ENCODE measurements at places on chromosomes 12 and 14. TPM values are rescaled to one million over a fixed set of nuclear protein-coding genes. Genes with fewer than 3 reads are reported as not detected.
A peak's percentile ranks its signal among the peaks of the same experiment; 100 is the strongest.

DNA sequence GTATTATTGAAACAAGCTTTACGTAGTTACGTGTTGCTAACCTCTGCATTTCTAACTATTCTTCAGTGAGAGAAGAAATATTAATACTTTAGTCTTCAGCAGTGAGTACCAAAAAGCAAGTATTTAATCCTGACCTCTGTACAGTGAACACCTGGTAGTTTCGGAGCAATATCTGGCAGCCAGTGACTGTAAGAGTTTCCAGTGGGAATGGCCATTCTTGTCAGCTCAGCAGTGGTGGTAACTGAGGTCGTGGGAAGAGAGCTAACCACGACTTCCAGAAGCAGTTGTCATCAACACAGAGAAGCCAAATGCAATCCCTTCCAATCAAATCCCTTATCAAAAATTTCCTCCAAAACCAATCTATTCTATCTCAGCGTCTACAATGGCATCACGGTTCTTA is 1500.2 kb upstream of the FLRT2 start:
- no peak for DNase-seq

DNA sequence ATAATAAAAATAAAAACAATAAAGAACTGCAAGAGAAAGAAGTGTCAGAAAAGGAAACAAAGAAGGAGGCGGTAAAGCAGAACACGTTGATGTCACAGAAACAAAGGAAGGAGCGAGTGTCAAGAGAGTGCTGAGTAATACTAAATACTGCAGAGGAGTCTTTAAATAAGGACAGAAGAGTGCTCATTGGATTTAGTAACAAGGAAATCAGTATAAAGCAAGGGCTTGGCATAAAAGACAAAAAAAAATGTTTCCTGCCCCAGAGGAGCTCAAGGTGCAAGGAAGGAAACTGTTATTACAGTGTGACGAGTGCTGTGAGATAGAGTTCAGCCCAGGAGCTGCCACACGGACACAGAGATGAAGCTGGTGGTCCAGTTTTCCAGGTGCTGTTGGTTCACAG is 8.4 kb upstream of the TUBA1A start:
- DNase-seq: no peak

Gene SOX5
- polyA plus RNA-seq: 1.9 TPM

GRCh38 chr14:51019089-51019488 is 74.8 kb upstream of the PYGL start:
- DNase-seq: no peak

Gene MSI1
- 2.1 TPM for polyA plus RNA-seq

DNA sequence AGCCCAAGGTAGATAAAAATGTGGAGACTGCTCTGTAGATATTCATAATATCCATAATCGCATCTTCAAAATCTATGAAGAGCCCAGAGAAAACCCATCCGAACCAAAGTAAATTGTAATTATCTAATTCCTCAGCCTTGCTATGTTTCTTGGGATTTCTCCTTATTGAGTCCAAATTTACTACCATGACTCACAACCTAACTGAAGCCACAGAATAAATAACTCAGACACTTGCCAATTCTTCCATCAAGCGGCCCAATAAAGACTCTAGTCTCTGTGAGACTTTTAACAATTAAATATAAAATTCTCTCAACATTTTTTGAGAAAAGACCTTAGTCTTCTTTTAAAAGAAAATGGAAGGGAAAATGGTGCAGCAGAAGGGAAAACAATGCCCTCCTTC is 409.8 kb downstream of the DAD1 start:
- no peak for DNase-seq

DNA sequence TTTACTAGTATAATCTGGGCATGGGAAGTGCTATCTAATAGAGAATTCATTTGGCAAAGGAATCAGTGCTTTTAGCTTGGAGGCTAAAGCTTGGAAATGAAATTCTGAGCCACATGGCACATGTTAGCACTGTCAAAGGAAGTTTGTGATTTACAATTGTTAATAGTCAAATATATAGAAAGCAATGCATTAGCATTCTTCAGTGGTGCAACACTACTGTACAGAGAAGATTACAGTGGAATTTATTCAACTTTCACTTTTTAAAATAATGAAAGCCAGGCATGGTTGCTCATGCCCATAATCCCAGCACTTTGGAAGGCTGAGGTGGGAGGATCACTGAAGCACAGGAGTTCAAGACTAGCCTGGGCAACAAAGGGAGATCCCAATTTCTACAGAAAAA is 45.9 kb downstream of the PAX9 start:
- no peak for DNase-seq

DNA sequence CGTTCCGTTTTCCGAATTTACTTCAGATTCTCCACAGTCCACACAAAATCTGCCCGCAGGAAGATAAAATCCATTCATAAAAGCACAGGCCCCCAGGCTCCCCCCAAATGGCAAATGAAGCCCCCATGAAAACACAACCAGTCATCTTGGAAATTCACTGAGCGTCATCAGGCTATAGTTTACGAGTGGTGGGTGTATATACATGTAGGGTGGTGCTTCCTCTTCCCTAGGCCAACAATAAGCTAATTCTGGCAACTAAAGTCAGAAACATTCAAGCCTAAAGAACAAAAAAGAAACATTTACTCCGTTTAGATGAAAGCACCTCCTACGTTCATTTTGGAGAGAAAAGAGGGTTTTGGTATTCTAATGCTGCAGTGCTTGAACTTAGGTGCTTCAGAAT is 5.8 kb downstream of the GPR68 start:
- no peak for DNase-seq

DNA sequence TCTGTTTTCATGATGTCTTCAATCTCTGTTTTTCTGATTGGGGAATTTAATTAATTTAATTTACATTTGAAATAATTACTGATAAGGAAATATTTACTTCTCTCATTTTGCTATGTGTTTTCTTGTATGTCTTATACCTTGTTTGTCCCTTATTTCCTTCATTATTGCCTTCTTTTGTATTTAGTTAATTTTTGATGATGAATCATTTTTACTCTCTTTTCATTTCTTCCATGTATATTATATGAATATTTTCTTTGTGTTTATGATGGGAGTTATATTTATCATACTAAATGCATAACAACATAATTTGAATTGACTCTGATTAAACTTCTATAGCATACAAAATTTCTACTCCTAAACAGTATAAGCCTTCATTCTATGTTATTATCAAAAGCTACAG is 309.6 kb downstream of the LRFN5 start:
- DNase-seq: no peak

DNA sequence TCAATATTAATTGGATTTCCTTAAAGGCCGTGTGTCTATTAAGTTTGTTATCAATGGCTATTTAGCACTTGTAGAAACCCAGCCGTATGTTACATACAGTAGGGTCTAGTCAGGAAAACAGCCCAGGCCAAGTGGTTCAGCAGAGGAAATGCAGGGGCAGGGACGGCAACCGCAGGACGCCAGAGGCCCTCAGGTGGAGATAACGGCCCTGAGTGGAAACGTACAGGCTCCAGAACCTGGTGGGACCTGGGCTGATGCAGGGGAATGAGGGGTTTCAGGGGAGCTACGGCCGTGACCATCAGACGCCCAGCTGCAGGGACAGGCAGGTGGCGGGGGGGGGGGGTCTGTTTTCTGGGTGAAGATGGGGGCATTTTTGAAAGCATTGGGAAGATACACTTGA is 3.7 kb upstream of the ANKLE2 start:
- DNase-seq: peak; percentile 56

Gene BMP4
- polyA plus RNA-seq: 8.0 TPM

GRCh38 chr14:91245029-91245428 is 525 bp upstream of the GPR68 start:
- peak; percentile 47 for DNase-seq

DNA sequence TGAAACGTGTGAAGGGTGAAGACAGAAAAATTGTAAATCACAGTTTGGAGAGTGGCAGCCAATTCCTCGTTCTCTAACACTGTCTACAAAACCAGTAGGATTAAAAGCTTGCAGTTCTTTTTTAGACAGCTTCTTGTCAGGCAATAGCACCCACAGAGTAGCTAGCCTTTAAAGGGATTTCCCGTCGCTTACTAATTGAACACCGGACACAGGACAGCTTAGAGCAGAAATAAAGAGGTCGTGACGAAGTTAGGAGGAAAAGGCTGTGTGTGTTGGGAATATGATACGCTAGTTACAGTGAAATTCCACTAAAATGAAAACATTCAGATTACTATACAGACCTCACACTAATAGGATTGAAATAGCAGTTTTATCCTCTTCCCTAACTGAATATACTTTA is 149.1 kb upstream of the FLRT2 start:
- no peak for DNase-seq

GRCh38 chr12:23525450-23526072 is 423.9 kb downstream of the SOX5 start:
- DNase-seq: no peak

- DNase-seq: peak; percentile 94
These were observed 17.4 kb upstream of the CHFR start for GRCh38 chr12:132904718-132905328.

DNA sequence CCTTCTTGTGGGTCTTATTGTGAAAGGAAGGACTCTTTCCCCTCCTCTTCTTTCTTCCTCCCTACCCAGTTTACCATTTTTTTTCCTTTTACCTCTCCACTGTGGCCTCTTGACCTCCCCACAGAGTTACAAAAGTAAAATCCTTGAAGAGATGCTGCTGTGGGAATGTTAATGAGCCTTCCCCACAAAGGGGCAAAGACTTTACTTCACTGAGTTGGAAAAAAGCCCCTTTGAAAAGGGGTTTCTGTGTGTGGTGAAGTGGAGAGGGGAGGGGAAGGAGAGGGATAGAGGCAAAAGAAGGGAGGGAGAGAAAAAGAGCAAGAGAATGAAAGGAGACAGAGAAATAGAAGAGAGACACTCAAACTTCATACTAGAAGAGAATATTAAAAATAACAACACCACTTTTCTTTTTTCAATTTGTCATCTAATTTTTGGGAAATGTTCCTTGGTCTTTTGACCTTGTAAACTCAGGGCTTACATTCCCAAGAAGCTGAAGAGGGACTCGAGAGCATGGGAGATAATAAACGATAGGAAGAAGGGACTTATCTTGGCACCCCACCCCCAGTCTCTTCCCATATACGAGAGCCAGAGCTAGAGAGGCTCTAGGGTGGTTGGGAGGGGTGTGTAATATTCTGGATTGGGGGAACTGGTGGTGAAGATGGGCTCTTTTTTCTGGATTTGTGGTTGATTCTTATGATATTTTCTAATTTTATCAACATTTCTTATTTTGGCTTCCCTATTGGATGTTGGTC is 13.2 kb upstream of the SALL2 start:
- DNase-seq: no peak

Gene REM2
- polyA plus RNA-seq: 0.07 TPM

Gene KRT2
- not detected for polyA plus RNA-seq

Gene SYNE3
- polyA plus RNA-seq: 5.2 TPM

DNA sequence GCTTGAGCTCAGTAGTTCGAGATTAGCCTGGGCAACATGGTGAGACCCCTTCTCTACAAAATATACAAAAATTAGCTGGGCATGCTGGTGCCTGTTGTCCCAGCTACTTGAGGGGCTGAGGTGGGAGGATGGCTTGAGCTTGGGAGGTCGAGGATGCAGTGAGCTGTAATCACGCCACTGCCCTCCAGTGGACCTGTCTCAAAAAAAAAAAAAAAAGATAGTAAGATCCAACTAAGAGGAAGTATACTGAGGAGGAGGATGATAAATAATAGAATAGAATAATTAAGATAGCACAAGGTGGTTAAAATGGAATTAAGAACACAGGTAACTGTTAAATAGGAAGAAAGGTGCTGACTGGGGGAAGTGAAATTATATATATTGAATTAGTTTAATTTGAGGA is 37.0 kb upstream of the BAZ1A start:
- no peak for DNase-seq

- no peak for DNase-seq
These were observed 421.2 kb downstream of the CCDC91 start for GRCh38 chr12:28611449-28611848.

DNA sequence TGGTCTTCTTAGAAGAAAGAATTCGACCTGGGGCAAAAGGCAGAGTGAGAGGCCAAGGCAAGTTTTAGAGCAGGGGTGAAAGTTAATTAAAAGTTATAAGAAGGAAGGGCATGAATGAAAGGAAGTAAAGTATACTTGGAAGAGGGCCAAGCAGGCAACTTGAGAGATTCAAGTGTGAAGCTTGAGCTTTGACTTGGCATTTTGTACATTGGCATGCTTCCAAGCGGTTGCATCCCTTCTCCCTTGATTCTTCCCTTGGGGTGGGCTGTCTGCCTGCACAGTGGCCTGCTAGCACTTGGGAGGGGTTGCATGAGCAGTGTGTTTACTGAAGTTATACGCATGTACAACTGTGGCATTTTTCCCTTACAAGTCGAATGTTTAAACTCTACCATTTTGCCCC is 74.8 kb upstream of the MGAT4C start:
- no peak for DNase-seq

DNA sequence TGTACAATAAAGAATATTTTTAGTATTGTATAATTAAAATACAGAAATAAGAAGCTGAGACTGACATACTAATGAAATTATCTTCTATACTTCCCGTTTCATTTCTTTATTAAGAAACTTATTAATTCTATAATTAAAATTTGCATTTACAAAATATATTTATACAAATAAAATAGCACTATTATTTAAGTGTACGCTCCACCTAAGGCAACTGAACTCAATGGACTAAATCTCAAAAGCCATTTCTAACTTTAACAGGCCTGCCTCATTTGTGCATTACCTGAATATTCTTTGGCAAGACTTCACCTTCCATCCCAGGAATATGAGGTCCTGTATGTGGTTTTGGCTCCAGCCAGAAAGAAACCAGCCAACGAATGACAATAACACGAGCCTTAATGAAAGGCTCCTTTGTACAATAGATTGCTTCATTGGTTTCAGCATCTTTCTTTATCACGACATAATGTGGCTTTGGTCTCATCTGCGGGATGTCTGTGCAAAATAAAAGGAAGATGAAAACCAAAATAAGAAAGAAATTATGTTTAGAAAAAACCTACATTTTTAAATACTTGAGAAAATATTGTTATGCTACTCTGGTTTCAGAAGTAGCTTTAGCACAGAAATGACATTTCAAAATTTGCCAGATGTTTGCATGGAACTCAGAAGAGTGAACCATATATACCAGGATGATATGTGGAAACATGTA is 58.7 kb downstream of the RALGAPA1 start:
- DNase-seq: no peak

Gene CLEC9A
- polyA plus RNA-seq: not detected

DNA sequence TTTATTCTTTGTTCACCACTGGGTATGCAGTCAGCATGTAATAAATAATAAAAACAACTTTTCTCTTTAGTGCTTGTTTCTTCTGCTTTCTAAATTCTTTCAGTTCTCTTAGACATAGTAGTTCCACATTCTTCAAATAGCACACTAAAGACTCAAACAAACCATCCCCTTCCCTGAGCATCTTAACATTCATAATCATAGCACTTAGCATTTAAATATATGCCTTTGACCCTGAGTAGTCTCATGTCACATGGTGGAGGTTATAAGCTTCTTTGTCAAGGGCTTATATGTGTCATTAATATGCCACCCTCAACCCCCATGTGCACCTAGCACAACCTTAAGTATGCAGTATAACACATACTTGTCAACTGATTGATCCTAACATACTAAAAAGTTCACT is 212.7 kb downstream of the PHLDA1 start:
- DNase-seq: no peak

DNA sequence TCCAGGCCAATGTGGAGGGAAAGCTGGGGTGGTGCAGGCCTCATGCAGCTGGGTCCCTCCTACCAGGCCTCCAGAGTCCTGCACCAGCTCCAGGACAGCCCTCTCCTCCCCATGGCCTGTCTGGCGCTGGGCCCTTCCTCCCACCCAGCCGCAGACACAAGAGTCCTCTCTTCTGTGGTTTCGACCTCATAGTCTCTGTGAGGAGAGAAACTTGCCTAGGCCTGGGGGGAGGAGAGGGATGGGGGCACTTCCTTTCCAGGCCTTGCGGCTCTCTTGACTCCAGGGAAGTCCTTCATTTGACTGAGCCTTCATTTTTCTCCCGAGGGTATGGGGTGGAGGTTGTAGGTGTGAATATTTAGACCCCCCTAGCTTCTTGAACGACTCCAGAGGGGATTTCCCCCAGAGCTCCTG is 2.3 kb downstream of the MMP14 start:
- peak; percentile 76 for DNase-seq
